NCI-H1436 (cell line): ENCODE measurements at places on chromosomes 1 and 21.
A peak's percentile ranks its signal among the peaks of the same experiment; 100 is the strongest.

DNA sequence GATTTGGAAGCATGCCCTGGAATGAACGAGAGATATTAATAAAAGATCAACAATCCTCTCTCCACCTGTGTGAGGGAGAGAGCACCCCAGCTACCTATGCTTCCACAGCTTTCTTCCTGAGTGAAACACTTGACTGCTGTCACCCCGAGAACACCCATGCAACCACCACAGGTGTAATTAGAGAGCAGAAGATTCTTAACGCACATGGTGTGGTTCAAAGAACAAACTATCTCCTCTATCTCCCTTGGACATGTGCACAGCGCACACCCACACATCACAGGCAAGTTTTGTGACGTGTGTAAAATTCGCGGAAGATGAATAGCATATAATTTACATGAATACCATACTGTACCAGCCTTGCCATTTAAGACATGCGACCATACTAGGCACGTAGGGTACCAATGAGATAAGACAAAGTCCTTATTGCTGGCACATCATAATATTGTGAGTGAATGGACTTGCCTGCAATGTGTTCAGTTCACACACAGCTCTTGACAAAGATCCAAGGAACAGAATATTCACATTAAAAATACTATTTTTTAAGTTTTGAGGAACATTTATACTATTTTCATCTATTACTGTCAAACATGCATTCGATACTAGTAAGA is 11.6 kb downstream of the ERRFI1 start:
- DNase-seq, result no peak

DNA sequence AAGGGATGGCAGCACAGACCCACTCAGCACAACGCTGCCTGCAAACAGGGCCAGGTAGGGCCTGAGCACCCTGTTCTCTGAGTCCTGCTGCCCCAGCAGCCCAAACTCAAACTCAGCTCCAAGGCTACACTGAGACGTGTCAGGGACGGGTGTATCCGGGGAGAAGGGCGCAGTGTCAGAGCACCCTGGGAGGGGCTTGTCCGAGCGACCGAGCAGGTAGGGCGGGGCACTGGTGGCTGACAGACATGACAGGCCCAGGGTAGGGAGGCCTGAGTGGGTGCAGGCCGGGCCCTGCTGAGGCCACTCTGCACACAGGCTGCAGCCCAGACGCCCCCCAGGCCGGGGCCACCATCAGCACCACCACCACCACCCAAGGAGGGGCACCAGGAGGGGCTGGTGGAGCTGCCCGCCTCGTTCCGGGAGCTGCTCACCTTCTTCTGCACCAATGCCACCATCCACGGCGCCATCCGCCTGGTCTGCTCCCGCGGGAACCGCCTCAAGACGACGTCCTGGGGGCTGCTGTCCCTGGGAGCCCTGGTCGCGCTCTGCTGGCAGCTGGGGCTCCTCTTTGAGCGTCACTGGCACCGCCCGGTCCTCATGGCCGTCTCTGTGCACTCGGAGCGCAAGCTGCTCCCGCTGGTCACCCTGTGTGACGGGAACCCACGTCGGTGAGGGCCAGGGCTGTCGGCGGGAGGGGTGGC is 5.5 kb downstream of the SCNN1D start:
- no peak for DNase-seq

GRCh38 chr1:158794247-158794646 is 13.2 kb upstream of the OR6N2 start:
- no peak for DNase-seq

GRCh38 chr1:41863718-41864117 is 55.0 kb downstream of the HIVEP3 start:
- DNase-seq, result no peak

DNA sequence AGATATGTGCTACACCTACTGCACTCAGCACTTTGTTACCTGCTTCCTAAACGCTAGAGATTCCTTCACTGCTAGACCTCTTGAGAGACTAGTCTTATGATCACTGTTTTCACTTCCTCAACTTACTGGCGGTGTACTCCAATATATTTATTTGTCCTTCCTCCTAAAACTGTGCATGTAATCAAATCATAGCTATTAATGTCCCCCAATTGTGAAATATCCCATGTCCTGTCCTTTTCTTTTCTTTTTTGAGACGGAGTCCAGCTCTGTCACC is 3.4 kb downstream of the SOAT1 start:
- no peak for DNase-seq

GRCh38 chr1:94624203-94624602 is 82.6 kb upstream of the F3 start:
- DNase-seq, result no peak

GRCh38 chr1:201902198-201902597 is 13.5 kb downstream of the SHISA4 start:
- no peak for DNase-seq

DNA sequence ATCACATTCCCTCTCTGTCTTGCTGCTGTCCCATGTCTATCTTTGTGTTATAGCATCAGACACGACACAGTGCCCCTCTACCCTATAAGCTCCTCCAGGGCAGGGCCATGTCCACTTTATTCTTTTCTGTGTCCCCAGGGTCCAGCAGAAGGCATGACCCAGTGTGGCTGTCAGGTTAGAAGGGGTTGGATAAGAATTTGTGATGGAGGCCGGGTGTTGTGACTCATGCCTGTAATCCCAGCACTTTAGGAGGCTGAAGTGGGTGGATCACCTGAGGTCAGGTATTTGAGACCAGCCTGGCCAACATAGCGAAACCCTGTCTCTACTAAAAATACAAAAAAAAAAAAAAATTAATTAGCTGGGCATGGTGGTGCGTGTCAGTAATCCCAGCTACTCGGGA is 26.3 kb upstream of the RNF19B start:
- DNase-seq, result no peak

GRCh38 chr1:115543247-115543646 is 98.5 kb upstream of the VANGL1 start:
- DNase-seq, result no peak

DNA sequence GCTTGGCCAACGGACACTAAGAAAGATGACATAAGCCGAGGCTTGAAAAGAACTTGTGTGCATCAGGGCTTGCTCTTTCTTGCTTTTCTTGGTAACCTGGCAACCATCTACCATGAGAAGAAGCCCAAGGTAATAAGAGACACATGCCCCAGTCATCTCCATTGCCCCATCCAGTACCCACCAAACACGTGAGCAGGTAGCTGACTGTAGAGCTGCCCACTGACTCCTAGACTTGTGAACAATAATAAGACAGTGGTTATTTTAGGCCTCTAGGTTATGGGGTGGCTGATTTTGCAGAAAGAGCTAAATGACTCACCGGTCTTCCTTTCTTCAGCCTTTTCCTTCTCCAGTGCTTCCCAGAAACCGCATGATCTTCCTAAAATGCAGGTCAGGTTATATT is 105.0 kb upstream of the JUN start:
- DNase-seq, result no peak

- no peak for DNase-seq
Measured at GRCh38 chr1:53526451-53527101, 67.4 kb downstream of the DMRTB1 start.

DNA sequence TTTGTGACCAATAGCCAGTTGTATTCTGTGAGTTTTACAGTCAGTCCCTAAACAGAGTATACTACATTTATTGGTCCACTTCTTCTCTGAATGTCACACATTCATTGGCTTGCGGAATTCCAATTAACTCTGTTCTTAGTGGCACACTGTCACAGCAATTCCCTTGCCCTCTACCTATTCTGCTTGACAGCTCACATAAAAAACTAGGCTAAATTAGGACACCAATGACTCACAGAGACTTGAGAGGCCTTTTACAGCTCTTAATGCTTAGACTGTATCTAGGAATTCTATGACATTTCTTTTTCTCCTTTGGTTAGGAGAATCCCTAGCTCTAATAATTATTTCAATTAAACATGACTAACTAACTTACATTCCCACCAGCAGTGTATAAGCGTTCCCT is 104.1 kb downstream of the NEGR1 start:
- DNase-seq, result no peak

GRCh38 chr1:81800695-81801650 is at the start of gene ADGRL2:
TSS of gene ADGRL2 (plus strand) at chr1:81800934. CDS start at chr1:81836985, 36,051 bp downstream.
- DNase-seq, result peak; percentile 77

DNA sequence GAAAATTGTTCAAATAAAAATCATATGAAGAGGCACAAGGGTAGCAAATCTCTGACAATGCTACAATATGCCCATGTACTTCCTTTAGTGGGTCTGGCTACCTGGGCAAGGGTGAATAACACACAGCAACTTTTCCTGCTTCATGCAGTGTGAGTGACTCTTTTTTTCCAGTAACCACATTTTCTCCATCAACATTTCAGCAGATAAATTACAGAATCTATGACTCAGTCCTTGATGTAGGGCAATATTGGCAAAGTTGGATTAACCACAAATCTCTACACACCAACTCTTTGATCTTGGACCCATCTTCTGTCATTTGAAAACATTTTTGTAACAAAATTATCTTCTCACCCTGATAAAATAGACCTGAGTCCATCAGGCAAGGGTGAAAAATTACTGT is 31.7 kb downstream of the ERICH3 start:
- DNase-seq, result no peak

DNA sequence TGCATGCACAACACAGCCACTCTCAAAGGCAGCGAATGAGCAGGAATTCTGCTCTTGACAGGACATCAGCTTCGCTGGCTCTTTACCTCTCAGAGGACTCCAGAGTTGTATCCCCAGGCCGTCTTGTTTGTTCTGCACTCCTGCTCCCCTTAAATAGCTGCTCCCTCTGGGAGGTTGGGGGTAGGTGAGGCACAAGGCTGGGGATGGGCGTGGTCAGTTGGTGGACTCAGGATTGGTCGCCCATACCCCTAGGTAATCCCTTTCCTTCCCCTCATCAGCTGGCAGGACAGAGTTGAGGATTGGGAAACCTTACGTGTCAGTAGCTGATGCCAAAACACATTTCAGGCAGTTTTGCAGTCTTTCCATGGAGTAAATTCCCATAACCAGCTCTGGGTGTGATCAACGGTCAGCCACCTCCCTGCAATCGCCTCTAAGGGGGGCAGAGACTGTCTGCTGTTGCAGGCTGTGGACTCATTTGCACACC is at the start of gene PLA2G2A:
Gene PLA2G2A (minus strand): TSS at position 125 of the 484 bp plus-strand sequence. CDS start 845 bp downstream, outside the sequence.
- no peak for DNase-seq

DNA sequence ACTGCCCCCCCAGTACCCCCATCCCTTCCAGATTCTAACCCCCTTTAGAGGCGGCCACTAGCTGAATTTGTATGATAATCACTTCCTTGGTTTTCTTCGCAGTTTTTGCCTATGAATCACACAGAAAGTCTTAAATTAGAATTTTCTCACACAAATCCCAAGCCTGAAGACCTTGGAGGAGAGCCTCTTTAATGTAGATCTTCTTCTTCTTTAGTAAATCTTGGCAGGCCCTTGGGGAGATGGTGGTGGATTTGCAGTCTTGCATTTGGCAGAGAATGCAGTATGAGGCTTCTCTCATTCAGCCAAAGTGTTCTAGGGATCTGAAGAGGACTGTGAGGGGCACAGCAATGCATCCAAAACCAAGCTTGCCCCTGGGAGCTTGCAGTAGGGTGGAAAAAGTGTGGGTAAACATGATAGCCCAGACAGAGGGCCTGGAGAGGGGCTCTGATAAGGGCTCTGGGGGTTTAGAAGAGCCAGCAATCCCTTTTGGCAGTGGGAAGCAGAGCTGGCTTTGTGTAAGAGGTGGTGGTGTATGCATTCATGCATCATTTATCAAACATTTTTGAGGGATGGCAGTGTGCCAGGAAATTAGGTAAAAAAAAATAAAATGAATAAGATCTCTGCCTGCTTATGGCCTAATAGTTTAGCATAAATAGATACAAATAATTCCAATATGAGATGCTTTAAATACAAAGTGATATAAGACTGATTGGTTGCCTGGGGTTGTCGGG is 7.7 kb upstream of the CDC42 start:
- DNase-seq, result no peak

DNA sequence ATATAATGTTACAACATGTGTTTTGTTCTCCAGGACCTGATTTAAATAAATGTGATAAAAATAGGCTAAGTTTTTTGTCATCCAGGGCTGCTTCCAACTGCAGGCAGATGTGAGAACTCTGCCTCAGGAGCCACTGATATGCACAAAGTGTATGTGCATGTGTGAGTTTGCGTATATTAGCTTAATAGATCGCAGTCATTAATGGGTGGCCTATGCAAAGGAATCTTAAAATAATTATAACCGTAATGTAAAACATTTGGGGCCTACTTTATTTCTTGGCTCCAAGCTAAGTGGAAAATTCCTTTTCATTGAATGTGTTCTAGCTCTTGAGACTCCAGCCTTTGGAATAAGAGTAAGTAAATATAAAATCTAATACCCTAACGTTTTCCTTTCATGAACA is 16.8 kb downstream of the DHX9 start:
- no peak for DNase-seq

DNA sequence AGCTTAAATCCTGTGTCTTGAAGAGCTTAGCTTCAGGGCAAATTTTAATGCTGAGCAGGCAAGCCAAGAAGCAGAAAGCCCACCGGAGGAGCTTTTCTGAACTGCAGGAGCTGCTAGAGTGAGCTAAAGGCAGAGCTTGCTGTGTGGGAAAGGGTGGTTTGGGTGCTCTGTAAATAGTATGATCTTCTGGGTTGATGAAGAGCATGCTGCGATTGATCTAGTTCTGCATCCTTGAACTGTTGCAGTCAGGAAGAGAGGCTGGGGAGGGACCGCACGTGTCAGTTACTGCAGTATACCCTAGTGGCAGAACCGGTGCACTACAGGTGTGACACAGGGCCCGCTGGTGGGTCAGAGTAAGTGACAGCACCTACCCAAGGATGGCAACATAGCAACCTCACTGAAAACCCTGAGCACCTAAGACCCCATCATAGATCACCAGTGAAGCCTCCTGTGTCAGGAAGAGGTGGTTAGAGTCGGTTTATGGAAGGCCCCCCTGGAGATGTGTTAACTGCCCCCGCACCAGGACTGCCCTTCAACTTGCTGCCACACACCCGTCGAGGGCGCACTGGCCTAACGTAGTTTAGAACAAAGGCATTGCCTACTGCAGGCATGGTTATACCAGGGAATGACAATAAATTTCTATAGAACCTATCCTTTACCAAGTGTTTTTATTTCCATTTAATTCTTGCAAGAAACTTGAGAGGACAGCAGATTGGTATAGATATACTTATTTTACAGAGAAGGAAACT is 146.0 kb upstream of the KIAA0040 start:
- peak; percentile 1 for DNase-seq

DNA sequence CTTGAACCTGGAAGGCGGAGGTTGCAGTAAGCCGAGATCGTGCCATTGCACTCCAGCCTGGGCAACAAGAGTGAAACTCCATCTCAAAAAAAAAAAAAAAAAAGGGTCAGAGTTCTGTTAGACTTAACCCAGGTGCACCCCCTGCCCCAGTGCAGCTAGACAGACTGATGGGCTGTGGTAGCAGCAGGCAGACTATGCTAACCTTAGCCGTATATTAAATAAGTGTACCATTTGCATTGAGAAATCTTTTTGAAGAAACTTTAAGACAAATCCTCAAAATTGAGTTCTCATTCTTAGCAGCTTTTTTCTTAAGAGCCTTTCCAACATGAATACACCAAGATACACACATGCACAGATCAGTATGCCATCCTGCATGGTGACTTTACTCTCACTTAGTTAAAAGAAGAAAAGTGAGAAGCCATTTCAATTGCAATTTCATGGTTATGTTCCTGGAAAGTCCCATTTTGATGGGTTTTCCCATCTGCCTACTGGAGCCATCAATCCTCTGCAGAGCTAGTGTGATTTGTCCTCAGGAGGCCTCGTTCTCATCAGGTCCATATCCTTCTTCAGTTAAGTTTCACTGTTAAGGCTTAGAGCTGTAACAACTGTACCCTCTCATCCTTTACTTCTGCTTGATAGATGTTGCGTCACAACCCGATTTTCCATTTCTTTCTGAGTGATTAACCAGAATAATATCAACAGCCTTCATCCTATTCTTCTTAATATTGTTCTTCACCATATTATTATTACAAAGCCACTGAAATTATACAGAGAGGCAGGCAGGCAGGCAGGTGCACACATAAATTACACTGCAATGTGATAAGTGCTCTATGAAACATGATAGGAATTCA is 7.3 kb downstream of the FCRLB start:
- no peak for DNase-seq
